Hippocampal formation (tissue), 2 donors: ENCODE measurements at places on chromosomes 6 and 20.

DNA sequence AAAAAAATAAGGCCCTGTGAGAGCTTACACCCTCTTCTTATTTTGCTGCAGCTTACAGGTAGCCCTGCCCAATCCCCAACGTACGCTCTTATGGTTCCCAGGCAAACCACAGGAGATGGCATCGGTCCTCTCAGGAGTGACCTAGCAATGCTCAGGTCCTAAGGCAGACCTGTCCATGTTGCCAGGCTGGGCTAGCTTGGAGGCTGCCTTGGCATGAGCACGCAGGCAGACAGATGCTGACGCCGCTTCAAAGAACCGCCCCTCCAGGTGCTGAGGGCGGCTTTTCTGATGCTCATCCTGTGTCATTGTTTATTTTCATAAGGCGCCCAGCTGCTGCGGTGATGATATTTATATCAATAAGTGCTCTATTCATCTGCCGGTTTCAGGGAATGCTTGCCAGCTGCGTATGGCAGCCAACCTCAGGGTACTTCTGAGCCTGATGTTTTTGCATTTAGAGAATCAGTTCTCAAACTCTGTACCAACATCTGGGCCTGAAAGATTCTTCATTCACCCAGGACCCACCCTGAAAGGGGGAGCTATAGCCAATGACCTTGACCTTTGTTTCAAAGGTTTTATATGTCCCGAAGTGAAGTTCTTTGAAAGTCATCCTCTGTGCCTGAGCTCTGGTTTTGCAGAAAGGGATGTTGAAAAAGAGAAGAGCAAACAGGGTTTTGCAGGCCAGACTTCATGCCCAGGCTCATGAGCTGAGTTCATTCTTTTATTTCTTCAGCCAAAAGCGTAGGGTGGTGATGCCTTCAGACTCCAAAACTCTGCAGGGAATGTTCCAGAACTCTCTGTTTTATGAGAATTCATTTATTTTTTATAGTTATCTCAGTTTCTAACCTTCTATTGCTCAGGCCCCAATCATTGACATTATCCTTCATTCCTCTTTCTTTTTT is 475.6 kb upstream of the CHD6 start:
- no peak for DNase-seq

- no peak for DNase-seq
Observed at GRCh38 chr6:166877906-166878305, 78.4 kb downstream of the RNASET2 start.

DNA sequence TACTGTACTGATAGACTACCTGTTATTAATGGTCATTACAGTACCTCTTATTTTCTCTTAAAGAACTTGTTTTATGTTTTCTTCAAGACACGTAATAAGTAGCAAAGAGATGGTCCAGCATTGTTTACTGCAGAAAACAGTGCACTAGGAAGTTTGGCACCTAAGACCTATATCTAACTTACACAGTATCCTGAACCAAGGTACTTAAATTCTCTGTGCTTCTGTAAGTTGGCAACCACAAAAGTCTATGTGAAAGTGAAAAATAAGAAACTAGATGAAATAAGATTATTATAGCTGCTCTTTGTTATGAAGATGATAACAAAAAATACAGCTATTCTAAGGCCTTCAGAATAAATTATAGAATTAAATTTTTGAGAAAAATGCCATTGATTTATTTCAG is 411.7 kb upstream of the SOX4 start:
- DNase-seq, result no peak

DNA sequence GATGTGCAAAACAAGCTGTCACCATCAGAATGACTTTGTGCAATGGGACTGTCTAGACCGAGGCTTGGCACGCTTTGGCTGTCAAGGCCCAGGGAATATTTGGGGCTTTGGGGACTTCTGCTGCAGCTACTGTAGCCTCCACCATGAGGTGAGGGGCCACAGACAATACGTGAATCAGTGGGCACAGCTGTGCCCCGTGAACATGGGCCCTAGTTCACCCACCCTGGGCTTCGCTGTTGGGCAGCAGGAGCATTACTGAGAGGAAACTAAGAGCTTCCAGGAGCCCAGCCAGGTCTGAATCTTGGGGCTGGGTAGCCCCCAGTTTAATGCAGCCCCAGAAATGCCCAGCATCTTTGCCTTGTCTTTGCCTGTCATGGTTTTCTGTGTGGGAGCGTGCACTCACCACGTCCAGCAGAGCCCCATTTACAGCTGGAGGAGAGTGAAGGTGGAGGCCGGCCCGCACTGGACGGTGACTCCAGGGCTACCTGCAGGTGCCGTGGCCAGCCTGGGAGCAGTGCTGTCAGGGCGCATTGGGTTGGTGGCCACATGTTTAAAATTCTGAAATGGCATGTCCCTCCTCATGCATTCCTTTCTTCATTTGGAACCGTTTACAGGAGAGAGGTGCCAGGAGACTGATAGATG is 34.7 kb downstream of the DUSP22 start:
- no peak for DNase-seq

- no peak for DNase-seq
Observed at GRCh38 chr6:110874880-110875547, 429 bp downstream of the AMD1 start.

DNA sequence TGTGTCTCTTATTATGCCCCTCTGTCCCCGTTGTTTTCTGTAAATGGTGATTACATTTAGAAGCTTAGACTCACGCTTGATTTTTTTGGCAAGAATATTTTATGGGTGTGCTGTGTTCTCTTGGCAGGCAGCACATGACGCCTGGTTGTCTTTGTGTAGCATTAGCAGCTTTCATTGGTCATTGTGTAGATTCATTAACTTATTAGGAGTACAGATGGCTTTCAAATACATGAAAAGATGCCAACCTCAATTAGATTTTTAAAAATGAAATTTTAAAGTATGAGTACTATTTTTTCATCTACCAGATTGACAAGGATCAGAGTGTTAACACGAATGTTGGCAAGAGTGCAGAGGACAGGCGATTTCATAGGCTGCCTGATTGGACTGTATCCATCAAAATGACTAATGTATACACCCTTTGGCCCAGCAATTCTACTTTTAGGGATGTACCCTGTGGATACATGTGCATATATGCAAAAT is 15.2 kb downstream of the COX4I2 start:
- no peak for DNase-seq
